ENCODE measurements at places on chromosomes 3 and 15.

- no peak for DNase-seq
Measured at GRCh38 chr15:66821307-66821706, 119.3 kb downstream of the SMAD6 start.

GRCh38 chr15:57133127-57133968 is 214.9 kb downstream of the TCF12 start:
- no peak for DNase-seq

- DNase-seq, result no peak
Measured at GRCh38 chr15:26771168-26771567, 1.7 kb downstream of the GABRB3 start.

GRCh38 chr15:79944622-79945021 is 26.4 kb downstream of the BCL2A1 start:
- DNase-seq, result no peak

GRCh38 chr3:28989646-28990089 is 291.2 kb upstream of the RBMS3 start:
- DNase-seq, result no peak

GRCh38 chr3:165162883-165163282 is 33.3 kb downstream of the SLITRK3 start:
- DNase-seq, result no peak

DNA sequence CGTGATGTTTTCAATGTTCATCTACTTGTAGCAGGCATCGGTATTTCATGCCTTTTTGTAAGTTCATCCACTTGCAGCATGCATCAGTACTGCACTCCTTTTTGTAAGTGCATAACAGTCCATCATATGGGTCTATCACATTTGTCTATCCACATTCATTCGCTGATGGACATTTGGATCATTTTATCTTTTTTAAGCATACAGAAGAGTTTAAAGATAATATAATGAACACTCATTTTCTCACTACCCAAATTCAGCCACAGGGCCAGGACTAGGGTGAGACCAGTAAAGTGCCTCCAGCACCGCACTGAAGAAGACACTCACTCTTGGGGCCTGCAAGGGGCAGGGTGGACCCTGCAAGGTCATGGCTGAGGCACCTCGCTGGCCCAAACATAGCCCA is 309.6 kb downstream of the UACA start:
- no peak for DNase-seq

- no peak for DNase-seq
Measured at GRCh38 chr3:147257944-147258343, 148.4 kb downstream of the ZIC4 start.

DNA sequence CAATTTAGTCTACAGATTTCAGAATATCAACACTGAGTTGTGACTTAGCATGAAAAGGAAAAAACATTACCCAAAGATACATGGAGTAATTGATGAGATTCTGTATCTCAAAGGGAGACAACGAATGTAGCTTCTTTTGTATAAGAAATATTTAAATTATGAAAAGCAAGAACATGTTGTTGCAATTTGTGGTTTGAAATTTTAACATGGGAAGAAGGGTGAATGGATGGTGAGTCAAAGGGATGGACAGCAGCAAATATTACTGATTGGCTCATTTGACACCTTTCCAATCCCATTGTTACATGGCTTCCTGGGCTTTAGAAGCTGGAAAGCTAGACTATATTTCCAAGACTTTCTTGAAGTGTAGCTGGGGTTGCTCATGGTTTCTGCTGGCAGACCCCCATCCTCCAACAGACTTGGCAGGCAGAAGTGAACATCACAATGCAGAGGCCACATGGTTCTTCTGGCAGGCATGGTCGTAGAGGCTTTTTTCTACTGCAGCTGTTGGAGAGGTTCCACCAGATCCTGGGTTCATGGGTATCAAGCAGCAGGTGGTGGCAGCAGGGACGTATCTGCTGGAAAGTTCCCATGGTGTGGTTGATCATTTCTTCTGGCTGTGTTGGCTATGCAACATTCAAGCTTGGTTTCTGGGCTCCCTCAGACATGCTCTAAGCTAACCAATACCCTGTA is 47.2 kb upstream of the KPNA4 start:
- no peak for DNase-seq

DNA sequence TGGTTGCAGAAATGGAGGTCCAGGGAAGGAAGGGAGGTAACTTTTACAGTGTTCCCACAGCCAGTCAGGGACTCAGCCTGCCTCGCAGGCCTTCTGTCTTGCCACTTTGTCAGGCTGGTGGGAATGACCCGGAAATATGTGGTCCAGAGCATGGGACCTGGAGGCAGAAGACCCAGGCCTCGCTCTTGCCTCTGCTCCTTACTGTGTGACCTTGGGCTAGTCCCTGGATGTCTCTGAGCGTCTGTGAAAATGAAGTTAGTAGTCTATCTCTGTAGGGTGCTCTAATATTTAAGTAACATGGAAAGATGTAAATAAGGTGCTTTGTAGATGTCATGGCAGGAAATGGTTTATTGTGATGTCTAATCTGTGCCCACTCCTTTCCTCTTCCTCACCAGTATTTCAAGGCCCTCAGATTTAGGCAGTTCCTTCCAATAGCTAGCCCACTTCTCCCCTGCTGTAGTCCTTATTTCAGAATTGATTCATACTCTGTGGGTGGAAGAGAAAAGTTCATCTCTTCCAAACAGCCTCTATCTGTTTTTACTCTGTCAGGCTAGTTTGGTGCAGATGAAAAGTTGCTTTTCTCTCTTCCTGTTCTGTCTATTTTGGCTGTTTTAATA is 9.1 kb downstream of the CORO2B start:
- DNase-seq, result no peak

DNA sequence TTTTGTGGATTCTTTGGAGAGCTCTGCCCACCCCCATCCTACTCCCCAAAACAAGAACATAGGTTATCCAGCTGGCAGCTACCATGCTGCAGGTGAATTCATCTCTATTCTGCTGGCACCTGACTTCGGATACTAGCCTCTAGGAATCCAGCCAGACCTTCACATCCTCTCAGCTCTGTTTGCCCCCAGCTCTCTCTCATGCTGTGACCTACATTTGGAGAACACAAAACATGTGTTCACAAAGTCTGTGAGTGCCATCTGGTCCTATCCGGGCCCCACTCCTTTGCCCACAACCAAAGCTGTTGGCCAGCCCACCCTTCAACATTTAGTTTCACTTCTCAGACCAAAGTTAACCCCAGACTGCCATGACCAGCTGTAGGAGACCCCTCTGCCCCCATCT is 89.4 kb upstream of the C3orf80 start:
- no peak for DNase-seq

- no peak for DNase-seq
Measured at GRCh38 chr3:147417551-147418295, 8.6 kb downstream of the ZIC1 start.

DNA sequence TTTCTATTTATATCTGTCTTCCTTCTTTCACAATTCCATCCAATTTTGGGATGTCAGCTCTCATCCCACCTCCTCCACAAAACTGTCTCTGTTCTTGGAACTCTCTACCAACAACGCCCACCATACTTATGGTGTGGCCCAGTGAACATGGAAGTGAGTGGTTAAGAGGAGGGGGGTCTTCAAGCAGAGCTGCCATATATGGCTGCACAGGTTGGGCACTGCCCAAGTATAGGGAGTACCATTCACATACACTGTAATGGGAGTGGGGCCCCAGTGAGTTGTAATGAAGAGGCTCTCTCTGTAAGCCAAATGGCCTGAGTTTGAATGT is 7.9 kb upstream of the CAMK1 start:
- DNase-seq, result no peak

GRCh38 chr3:190130037-190130436 is 9.3 kb upstream of the P3H2 start:
- DNase-seq, result no peak

DNA sequence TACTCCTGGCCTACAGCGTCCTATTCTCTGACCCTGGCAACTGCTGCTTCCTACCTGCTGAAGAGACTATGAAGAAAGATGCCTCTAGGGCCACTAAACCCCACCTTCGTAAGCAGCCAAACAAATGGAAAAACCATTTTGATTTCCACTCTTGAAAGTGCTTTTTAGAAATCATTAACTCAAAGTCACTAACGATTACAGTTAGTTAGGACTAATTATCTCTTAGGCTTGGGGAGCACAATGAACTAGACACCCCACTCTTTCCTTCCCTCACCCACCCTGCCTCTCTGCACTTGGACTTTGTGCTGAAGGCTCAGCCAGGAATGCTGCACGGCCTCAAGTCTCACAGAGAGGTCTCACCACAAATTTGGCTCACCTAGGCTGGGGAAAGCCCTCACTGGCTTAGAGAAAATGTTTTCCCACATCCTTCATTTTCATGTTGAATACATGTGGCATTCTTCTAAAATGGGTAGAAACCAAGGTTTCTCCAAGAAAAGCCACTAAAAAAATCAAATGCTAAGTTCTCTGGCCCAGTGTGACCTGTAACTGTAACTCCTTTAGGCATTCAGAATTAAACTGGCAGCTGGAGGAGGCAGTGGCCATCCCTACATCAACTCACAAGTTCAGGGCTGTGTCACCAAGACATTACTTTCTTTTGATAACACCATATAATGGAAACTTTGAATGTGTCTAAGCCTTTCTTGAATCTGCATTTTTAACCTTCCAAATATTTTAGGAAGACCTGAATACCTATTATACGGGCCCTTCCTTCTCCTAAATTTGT is 47.1 kb downstream of the NPTN start:
- DNase-seq, result no peak

- no peak for DNase-seq
Measured at GRCh38 chr15:96657096-96657495, 326.6 kb downstream of the NR2F2 start.

GRCh38 chr3:122635789-122636188 is 44.9 kb upstream of the PARP14 start:
- DNase-seq, result no peak

- DNase-seq, result no peak
Measured at GRCh38 chr15:61076598-61077170, 152.4 kb downstream of the RORA start.

GRCh38 chr3:129557548-129557894 is 14.5 kb downstream of the H1-8 start:
- no peak for DNase-seq

- DNase-seq, result no peak
Measured at GRCh38 chr3:15029625-15030024, 35.5 kb downstream of the MRPS25 start.

GRCh38 chr15:99764522-99764921 is 31.3 kb upstream of the LYSMD4 start:
- no peak for DNase-seq

DNA sequence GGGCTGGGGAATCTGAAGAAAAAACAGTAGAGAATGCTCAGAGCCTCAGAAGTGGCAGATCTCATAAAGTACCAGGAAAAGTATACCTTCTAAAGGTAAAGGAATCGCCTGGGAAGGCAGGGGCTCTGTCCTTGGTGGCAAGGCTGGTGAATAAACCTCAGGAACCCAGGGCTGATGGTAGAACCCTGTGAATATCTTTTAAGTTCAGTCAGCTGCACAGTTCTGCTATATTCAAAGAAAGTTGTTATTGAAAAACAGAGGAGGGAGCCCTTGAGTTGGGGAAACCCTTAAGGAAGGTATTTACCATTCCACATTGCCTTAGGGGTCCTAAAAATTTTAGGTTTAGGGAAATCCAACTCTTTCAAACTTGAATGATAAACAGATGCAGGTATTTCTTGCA is 31.2 kb downstream of the ZPLD1 start:
- DNase-seq, result no peak

GRCh38 chr15:66662522-66662921 is 39.5 kb upstream of the SMAD6 start:
- DNase-seq, result no peak

DNA sequence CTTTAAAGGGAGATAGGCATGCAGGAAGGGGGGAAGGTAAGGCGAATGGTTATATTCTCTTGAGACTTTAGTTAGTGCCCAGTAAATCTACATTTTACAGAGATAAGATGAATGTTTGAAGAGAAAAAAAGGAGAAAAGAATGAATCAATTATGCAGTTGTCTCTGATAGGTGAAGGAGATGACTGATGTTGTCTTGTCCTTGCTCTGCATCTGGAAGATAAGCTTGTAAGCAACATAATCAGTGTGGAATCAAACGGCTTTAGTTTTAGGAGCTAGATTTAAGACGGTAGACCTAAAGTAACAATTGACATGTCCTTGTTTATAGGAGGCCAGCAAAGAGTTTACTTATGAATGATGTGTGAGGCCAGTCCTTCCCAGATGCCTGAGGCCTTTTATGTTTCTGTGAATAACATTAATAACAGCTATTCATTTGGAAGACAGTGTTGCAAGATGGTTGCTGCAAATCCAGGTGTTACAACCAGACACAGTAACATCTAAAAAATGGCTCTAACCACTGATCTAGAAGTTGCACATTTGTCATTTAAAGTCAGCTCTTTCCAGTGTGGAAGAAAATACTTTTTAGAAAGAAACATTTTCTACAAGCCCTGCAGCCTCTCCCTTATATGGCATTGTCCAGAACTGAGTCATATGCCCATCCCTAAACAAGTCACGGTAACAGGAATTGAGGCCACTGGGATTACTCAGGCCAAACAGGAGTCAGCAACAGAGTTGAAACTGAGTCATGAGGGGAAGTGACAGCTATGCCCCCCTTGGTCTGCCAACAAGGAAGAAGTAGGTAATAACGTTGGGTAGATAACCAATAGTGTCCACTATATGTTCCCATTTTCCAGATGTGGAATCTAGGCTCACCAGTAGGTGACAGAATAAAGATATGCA is 77.5 kb upstream of the FBN1 start:
- DNase-seq, result no peak

GRCh38 chr3:8001712-8002111 is 499.9 kb upstream of the LMCD1 start:
- DNase-seq, result no peak

- DNase-seq, result no peak
Measured at GRCh38 chr3:65194744-65195143, 506.9 kb upstream of the ADAMTS9 start.

DNA sequence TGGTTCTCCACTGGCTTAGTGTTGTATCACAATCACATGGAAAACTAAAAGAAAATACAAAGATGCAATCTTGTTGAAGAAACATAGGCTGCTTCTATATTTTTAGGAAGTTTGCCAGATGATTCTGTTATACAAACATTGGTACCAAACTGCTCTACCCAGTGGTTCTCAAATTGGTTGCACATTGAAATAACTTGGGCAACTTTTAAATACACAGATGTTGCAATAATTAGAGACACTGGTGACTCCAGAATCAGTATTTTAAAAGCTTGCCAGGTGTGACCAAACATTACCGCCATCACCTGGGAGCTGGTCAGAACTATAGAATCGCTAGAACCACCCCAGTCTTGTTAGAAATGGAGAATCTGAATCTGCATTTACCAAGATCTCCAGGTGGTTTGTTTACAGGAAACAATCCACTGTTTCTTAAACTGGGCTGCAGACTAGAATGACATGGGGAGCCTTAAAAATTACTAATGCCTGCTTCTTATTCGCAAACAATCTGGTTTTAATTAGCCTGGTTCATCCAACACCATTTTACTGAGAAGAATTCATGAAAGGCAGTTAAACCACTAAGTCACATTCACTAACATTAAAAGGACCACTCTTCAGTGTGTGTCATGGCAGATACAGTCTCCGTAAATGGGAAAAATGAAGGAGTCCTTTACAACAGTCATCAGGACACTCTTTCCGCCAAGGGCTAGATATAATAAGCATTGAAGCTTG is 76.5 kb downstream of the ACAP2 start:
- DNase-seq, result no peak

Data from mesothelial cell of epicardium (in vitro differentiated cells).